ENCODE measurements at places on chromosomes 16 and 17.

DNA sequence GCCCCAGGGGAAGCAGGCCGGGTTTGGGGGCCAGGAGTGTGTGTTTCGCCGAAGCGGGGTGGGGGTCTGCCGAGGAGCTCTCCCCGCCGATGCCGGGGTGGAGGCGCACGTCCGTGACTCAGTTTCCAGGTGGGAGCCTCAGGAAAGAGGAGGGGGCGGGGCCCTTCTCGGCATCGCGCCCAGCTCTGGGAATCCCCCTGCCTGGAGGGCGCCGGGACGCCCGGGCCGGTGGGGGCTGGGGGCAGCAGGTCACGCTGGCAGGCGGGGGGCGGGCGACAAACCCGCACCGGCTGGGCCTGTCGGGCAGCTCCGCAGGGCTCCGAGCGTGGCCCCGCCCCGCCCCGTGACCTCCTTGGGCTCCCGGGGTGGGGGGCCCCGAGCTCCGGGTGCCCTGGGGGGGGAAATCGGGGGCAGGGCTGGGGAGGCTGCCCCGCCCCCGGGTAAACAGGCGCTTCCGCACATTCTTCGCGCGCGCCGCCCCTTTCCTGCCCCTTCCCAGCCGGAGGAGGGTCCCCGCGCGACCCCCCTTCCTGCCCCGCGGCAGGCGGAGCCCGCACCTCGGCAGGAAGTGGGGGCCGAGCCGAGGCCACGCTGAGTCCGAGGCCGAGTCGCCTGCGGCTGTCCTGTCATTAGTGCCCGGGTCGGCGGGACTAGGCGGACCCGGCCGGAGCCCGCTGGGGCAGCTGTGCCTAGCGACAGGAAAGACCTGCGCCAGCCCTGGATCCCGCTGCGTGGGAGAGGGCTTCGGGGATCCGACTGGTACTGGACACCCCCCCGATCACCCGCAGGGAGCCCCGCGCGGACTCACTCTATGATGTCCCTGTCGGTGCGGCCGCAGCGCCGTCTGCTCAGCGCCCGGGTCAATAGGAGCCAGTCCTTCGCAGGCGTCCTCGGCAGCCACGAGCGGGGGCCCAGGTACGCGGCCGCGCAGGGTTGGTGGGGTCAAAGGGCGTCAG is 9.3 kb downstream of the RIPOR1 start:
- no peak for DNase-seq

- no peak for DNase-seq
Observed at GRCh38 chr17:76238847-76239537, 1.3 kb downstream of the RNF157 start.

- DNase-seq: no peak
Observed at GRCh38 chr17:76581515-76581914, 4.1 kb downstream of the ST6GALNAC2 start.

GRCh38 chr17:633133-633532 is 81.5 kb downstream of the VPS53 start:
- DNase-seq: no peak

DNA sequence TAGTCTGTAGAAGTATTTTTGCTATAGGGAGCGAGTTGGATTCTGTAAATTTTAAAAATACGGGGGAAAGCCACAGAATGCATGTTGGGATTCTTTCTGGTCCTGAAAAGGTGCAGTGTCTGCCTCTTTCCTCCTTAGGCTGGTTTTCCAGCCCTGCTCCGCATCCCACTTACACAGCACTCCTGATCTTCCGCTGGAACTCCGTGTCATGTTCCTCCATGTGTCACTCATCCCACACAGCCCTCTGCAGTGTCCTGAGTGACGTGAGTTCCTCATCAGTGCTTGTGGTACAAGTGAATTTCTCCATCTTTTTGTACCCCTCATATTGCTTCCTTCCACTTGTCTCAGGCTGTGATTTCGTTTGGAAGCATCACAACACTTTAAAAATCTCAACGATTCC is 34.5 kb downstream of the COX10 start:
- DNase-seq: no peak

GRCh38 chr17:69909389-69909788 is 165.6 kb upstream of the KCNJ16 start:
- no peak for DNase-seq

GRCh38 chr17:17581509-17581908 is 10.0 kb downstream of the PEMT start:
- no peak for DNase-seq

GRCh38 chr17:42686520-42687128 is 4.3 kb downstream of the CNTNAP1 start:
- no peak for DNase-seq

GRCh38 chr17:36092230-36092629 is 2.3 kb upstream of the CCL3 start:
- DNase-seq: no peak

GRCh38 chr16:79097166-79097565 is 503.4 kb downstream of the MAF start:
- DNase-seq: no peak

DNA sequence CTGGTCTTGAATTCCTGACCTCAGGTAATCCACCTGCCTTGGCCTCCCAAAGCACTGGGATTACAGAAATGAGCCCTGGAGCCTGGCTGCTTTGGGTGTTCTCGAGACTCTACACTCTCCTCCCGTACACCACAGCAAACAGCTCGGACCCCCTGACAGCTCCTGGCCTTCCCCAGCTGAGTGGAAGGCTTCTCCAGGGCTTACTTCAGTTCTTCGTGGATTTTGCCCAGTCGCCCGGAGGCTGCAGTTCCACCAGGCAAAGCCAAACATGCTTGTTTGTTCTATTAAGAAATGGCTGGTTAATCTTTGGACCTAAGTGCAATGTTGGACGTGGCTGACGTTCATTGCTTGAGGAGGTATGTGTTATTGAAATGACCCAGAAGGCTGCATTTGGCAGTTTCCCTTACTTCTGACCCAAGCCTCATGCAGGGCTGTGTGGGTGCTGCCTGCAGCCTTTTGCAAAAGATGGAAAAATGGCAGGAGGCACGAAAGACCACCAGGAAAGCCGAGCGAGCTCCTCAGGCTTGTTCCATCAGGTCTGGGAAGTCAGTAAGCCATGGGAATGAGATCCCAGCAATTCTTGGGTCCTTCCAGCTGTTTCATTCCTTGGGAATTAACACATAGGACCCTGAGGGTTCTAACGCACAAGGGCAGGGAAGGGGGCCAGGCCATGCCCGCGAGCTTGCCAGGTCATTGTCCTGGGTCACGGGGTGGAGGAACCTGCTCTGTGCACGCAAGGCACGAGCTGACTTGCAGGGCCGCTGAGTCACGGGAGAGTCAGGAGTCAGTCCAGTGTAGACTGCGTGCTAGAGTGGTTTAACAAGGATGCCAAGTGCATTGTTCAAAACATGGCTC is 23.9 kb upstream of the KLHDC4 start:
- no peak for DNase-seq

GRCh38 chr17:39699818-39700147 is at the start of gene ERBB2:
ERBB2 (plus strand) TSS chr17:39700064; CDS start chr17:39700239, 175 bp downstream.
- no peak for DNase-seq

- DNase-seq: no peak
Observed at GRCh38 chr16:17251496-17251895, 219.3 kb downstream of the XYLT1 start.

Data from NCI-H1105 treated with DMSO at 0.1 percent for 48 hours (cell line).